Activated CD8-positive, alpha-beta memory T cell treated with anti-CD3 and anti-CD28 coated beads for 48 hours (primary cell): ENCODE measurements at places on chromosomes 1 and 21.

- no peak for DNase-seq
These were observed 23.6 kb upstream of the SLC19A2 start for GRCh38 chr1:169509354-169509753.

DNA sequence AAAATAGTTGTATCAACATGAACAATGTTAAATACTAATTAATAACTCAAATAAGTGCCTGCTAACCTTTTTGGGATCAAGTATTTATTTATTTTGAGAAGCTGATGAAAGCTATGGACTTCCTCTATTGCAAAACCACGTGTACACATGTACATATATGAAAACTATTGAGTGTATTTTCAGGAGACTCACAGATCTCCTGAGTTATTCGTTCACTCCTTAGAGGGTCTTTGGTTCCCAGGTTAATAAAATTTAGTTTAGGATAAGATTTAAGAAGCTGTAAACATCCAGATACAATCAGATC is 130.5 kb downstream of the DISC1 start:
- DNase-seq = no peak

DNA sequence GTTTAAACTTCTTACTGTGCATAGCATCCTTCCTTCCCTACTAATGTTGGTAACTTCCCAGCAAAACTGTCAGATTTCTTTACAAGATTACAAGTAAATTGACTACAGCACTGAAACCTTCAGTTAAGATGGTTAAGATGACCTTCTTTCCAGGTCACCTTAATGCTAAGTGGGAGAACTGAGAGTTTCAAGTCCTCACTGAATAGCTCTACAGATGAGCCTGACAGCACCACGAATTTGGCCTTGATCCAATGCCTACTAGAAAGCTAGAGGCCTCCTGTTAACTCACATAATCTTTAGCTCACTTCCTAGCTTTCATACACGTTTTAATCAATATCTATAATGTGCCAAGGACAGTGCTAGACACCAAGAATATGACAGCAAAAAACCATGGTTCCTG is 276.0 kb upstream of the PLD5 start:
- no peak for DNase-seq

DNA sequence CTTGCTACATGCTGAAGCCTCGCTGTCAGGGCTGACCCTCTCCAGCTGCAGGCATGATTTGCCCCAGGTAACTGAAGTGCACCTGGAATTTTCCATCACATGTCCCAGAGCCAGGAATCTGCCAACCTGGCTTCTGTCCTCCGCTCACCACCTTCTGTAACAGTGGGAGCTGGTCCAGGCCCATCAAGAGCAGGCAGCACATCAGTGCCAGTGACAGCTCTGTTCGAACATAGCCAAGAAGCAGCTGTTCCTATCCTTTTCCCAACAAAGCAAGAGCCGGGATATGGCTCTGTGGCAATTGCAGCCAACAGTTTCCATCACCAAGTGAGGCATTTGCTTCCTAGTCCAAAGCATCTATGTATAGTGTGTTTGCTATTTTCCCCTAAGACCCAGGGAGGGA is 42.2 kb upstream of the KANK4 start:
- no peak for DNase-seq

DNA sequence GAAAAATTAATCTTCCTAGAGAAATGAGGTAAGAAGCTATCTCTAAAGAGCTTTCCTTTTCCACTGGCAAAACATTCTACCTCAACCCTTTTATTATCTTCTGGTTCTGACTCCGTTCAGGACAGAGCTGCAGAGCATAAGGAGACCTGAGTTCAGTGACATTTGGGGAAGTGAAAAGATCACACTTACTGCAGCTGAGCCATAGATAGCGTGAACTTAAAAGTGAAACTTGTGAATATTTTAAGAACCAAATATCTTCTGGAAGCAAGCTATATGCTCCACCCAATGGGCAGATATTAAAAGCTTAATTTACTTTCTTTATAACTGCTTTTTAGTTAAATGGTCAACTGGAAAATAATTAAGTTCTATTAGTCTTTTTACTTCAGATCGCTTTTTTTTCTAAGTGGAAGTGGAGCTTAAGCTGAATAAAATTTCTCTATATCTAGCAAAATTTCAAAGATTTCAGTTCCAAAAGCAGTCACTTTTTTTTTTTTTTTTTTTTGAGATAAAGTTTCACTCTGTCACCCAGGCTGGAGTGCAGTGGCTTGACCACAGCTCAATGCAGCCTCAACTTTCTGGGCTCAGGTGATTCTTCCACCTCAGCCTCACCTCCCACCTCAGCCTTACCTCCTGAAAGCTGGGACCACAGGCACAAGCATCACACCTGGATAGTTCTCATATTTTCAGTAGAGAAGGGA is 11.9 kb downstream of the PTPN22 start:
- DNase-seq = no peak

- DNase-seq = no peak
These were observed 54.3 kb downstream of the KCNC4 start for GRCh38 chr1:110264430-110264829.

DNA sequence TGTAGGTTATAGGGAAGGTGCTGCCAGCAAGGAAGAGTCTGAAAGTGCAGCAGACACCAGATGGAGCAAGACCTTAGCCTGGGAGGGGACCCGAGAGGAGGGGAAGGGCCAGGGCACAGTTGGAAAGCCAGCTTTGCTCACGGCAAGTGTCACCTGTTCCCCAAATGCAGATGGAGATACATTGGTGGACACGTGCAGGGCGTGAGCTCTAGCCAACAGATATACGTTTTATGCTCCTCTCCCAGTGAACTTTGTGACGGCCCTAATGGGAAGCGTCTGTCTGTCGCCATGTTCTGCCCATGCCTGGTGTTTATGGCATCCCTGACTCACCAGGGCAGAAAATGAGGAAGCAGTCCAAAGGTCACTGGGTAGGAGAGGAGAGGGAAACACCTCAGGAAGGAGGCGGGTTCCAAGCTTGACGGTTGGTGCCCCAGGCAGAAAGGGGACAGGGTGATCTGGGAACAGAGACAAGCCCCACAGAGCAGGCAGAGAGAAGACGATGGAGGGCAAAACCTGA is 7.6 kb downstream of the GPA33 start:
- no peak for DNase-seq

DNA sequence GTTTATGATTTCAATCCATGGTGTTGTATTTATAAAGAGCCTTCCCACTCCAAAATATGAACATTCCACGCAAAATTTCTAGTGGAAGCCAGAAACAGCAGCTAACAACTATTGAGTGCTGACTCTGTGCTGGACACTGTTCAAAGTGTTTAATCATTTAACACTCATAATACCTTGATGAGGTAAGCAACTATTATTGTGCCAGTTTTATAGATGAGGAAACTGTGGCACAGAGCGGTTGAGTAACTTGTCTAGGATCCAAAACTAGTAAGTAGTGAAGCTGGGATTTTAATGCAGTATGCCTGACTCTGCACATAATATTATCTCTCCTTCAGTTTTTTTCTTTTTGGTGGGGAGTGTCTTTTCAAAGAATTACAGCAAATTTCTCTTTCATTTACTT is 228.3 kb downstream of the SLC35F3 start:
- no peak for DNase-seq

DNA sequence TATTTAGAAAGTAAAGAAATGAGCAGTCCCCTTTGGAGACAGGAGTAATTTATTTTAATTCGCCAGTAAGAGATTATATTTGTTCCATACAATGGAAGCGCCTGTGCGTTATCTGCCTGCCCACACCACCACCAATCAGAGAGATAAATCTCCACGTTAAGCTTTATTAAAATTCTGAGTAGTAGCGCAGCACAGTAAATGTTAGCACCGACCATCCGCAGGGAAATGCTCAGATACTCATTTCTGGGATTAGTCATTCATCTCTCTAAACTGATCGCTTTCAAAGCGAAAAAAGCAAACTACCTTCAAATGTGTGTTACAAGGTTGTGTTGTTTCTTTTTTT is 1.2 kb downstream of the ETS2 start:
- DNase-seq = no peak

GRCh38 chr1:117967881-117968280 is 38.3 kb downstream of the WDR3 start:
- DNase-seq = no peak

GRCh38 chr1:107405236-107405635 is 264.4 kb downstream of the NTNG1 start:
- no peak for DNase-seq

DNA sequence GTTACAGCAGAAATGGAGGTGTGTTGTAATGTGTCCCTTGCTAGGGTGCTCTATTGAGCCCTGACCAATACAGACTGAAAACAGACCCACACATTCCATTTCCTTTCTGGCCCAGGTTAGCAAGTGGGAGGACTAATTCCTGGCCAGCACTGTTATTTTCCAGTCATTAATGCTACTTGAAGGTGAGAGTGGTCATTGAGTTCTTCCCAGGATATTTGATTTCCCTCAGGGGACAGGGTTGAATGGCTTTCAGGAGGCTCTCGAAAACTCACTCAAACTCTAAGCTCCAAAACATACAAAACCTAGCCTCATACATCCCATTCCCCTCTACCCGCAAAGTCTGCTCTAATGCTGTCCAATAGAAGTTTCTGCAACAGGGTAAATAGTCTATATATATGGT is 6.2 kb downstream of the LRRC52 start:
- no peak for DNase-seq

DNA sequence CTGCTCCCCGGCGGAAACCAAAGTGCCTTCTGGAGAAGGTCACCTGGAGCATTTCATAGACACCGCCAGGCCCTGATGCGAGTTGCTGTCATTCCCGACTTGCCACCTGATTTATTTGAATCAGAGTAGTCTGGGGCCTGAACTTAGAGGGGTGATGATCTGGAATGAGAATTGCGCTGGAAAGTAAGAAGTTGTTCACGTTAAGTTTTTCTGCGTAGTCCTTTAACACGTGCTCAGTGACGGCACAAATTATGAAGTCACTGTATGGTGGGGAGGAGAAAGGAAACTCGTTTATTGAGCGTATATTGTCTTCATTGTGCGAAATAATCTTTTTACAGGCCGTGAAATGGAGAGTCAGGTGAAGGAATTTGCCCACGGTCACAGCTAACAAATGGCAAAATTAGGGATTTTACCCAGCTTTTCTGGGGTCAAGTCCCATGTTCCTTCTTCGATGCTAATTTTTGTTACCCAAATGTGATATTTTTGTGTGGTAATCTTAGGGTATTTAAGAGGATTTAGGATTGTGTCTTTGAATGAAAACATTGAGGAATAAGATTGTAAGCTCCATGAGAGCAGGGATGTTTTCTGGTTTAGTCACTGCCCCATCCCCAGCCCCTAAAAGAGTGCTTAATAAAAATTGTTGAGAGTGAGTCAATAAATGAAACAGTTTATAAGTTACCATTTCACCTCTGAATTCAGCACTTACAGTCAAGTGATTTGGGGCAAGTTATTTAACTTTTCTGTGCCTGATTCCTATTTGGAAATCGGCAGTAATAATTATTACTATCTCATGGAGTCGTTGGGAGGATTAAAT is 46.4 kb upstream of the NBL1 start:
- DNase-seq = no peak

DNA sequence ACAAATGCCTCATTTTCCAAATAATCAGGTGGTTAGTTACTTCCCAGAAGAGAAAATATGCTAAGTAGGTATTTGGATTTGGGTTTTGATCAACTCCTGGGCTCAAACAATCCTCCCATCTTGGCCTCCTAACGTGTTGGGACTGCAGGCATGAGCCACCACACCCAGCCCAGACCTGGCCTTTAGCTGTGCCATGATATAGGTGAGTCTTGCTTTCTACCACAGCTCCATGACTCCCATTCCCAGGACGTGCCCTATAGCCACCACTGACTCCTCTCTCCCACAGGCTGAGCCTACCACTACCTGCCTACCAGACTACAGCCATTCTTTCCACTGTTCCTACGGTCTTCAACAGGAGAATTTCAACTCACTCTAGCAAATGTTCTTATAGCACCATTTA is 1.8 kb upstream of the SLC1A7 start:
- no peak for DNase-seq

- no peak for DNase-seq
These were observed 139.7 kb downstream of the TSEN15 start for GRCh38 chr1:184191181-184191621.

DNA sequence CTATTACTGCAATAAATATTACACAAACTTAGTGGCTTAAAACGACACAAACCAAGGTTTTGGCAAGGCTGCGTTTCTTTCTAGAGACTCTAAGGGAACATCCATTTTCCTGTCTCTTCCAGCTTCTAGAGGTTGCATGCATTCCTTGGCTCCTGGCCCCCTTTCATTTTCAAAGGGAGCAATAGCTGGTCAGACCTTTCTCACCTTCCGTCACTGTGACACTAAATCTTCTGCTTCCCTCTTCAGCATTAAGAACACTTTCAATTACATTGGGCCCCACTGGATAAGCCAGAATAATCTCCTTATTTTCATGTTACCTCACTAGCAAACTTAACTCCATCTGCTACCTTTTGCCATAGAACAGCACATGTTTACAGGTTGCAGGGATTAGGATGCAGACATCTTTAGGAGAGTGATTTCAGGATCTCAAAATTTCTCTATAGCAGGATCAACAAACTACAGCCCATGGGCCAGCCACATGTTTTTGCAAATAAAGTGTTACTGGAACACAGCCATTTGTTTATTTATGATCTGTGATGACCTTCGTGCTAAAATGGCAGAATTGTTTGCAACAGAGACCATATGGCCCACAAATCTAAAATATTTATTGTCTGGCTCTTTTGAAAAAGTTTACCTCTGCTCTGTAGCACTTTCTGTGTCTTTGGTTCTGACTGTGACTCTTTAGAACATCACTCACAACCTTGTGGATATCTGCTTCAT is 221.5 kb upstream of the SGIP1 start:
- DNase-seq = no peak

DNA sequence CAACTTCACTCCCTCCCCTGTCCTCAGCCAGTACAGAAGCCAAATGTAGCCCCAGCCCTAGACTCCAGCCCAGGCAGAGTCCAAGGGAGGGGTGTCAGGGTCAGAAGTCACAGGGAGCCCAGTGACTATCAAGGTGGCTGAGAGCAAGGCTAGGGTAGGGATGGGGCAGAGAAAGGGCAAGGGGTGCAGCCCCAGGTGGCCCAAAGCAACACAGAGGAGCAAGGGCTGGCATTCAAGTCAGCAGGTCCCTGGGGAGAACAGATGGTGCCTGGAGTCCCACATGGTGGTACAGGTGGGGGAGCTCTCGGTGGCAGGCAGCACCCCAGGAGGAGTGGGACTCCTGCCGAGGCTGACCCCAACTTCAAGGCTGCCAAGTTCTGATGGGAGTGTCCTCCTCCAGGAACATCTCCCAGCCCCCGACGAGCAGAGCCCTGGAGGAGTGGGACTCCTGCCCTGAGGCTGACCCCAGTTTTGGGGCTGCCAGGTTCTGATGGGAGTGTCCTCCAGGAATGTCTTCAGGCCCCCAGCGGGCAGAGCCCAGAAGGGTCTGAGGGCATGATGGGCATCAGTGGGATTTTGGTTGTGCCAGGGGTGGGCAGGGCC is 3.7 kb upstream of the DVL1 start:
- no peak for DNase-seq

DNA sequence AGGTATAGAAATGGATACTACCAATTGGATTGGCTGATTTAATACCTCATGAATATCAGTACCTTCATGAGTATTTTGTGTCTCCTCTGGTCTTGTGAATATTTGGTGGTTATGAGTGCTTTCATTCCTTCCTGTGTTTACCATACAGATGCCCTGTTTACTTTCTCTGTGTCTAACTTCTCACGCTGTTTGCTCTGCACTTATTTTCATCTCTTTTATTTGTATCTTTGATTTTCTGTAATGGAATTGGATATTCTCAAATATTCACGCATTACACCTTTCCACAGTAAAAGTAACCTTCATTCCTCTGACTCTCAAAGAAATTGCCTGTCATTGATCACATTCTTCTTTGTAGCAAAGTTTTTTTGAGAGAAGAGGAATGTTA is 16.8 kb downstream of the CNST start:
- DNase-seq = no peak
